HS-5 (cell line): ENCODE measurements at places on chromosomes 4 and X.

- no peak for DNase-seq
These were observed 1024.3 kb downstream of the RAPGEF2 start for GRCh38 chr4:160127211-160127610.

DNA sequence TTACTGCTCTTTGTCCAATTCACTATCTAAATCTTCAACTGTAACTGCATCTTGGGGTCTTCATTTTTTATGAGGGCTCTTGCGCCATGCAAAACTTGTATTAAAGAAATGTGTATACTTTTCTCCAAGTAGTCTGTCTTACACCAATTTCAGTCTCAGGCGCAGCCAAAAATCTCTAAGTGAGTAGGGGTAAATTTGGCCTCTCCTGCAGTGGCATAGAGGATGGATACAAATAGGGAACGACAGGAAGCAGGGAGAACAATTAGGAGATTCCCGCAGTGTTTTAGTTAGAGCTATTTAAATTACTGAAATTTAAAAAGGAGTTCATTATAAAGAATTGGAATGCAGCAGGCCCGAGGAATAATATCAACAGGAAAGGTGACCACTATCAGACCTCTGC lies 30.2 kb downstream of the DMP1 start:
- no peak for DNase-seq

DNA sequence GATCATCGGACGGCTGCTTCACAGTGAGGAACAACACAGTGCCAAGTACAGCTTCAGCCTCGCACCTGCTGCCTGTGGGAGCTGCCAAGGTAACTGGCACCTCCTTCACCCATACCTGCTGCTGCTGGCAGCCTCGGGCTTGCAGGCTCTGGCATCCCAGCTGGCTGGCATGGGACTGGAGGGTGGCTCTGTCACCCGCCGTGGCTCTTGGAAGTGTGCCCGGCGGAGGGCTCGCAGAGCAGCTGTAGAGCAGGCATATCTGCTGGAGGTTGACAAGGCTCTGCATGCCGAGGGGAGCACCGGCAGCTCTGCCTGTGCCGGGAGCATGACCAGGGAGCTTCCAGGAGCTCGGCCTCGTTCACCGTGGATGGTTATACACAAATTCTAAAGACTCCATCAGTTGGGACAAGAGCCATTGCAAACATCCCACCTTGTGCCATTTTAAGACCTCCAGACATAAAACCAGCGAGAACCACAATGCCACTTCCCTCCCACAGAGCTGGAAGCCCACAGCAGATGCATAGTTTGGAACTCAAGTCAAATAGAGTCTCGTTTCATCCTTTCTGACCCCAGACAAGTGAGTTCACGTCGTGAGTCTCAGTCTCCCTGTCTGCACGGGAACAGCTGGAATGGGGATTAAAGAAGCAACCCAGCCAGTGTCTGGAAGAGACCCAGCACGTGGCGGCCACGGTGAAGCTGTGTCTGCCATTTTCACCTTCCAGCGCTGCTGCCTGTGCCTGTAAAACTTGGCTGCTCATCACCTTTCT lies 84.3 kb upstream of the PSAPL1 start:
- DNase-seq: no peak

DNA sequence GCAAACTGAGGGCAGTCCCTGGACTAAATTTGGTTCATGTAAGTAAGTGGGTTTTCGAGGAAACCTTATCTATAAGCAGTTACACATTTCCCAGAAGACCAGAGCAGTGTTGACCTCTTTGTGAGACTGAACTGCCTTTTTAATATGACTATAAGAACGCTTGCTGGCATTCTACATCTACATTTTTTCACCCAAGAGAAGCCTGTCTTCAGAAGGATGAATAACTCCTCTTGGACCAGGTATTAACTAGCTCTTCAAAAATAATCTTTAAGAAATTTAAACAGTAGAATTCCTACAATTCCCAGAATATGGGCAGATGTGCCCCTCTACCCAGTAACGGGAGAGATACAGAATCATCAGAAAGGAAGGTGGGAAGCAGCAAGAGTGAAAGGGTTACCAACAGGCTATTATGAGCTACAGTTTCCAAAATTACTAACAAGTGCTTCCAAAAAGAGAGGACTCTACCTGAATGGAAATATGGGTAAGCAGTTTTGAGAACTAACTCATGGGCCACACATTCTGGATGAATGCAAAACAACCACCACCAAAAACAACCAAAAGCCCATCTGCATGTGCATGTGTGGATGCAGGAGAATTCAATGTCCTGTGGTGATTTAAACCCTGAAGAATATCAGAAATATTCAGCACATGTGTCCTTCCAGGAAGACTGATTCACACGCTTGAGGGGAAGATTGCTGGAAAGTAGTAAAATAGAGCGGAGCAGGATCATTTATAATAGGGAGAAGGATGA lies 17.4 kb downstream of the BBS12 start:
- no peak for DNase-seq

DNA sequence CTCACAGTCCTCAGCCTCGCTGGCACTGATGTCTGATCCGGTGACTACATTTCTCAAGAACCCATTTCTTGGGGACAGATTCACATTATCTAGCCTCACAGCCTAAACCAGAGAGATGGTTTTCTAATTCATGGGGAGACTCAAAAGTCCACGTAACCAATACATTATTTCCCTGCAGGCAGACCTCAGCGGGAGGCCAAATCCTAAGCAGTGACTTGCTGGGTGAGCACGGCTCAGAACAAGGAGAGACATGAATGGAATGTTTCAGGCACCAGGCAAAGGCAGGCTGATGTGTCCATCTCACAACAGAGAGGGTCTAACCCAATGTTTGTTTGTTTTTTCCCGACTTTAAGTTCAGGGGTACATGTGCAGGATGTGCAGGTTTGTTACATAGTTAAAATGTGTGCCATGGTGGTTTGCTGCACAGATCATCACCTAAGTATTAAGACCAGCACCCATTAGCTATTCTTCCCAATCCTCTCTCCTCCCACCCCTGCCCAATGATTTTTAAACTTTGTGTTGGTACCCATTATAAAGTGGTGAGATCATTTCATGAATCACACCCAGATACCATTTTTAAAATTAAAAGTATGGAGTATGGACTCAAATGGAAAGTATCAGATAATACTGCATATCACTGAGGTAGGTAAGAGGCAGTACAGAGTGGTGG lies 53.3 kb downstream of the SCD5 start:
- no peak for DNase-seq

DNA sequence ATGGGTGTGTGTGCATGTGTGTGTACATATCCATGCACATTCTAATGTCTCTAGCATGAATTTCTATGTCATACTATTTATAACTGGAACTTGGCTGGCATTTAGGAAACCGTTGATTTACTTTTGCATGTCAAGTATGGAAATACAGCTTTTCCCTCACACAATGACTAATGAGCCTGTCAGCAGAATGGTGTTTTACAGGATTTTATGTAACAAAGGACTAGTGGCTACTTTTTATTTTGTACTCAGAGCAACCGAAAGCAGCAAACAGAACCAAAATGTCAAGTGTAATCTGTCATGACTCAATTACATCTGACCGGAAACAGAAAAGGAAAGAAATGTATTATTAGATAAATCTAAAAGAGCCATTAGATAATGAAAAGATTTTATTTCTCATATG lies 1911.5 kb upstream of the AGA start:
- no peak for DNase-seq

DNA sequence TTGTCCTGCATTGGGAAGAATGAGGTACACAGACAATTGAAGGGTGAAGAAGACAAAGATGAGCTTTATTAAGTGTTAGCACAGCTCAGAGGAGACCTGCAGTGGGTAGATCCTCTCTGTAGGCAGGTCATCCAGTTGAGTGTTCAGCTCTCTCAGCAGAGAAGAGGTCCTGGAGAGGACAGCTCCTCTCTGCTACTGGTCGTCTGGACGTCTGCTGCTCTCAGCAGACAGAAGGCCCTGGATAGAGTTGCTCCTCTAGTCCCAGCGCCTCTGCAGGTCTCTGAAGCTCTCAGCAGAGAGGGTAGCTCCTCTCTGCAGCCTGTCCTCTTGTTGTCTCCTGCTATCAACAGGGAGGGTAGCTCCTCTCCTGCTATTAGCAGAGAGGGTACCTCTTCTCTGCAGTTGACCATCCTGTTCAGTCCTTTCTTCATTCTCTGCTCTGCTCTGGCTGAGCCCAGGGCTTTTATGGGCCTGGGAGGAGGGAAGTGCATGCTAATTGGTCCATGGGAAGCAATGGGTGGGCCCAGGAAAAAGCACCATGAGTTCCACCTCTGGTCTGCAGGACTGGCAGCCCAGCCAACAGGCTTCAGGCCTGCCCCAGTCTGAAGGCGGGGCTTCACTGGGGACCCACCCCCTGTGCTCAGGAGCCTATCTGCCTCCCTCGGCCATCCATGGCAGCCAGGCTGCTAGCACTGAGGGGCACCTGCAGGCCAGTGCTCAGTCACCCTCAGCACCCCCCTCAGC lies 54.1 kb upstream of the IBSP start:
- DNase-seq: no peak

DNA sequence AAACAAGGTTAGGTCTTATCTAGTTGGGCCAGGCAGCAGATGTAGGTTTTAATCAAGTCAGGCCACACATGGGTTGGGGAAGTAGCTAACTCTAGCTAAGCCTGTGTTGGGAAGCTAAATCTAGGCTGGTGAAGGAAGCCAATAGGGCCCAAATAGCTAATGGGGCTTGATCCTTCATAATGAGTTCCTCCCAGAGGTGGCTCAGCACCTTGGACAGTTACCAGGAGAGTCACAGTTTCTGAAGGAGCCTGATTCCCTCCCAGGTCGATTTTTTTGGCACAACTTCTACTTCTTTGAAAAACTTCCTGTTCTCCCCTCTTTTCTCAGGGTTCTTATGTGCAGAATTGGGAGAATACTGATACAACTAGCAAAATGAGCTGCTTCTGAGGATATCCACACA lies 242.5 kb upstream of the PRPS2 start:
- no peak for DNase-seq

GRCh38 chr4:42492962-42493361 lies 95.7 kb downstream of the SHISA3 start:
- no peak for DNase-seq

DNA sequence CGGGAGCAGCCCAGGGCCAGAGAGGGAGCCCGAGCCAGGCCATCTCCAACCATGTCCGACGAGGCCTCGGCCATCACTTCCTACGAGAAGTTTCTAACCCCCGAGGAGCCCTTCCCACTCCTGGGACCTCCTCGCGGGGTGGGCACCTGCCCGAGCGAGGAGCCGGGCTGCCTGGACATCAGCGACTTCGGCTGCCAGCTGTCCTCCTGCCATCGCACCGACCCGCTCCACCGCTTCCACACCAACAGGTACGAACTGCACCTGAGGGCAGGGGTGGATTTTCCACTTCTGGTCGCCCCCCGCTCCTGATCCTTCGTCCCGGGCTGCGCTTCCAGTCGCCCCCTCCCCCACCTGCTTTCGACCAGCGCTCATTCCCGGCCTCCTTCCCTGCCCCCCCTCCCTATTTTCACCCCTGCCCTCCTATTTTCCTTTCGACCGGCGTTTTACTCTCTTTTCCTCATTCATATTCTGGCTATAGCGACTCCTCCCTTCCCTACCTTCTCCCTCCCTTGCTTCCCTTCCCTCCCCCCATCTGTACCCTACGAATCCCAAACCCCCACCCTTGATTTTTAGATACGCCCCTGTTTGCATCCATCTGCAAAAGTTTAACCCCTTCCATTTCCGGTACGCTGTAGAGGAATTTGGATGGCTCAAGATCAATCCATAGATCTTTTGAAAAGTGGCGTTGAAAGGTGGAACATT lies 633 bp downstream of the FAM199X start:
- DNase-seq: no peak

DNA sequence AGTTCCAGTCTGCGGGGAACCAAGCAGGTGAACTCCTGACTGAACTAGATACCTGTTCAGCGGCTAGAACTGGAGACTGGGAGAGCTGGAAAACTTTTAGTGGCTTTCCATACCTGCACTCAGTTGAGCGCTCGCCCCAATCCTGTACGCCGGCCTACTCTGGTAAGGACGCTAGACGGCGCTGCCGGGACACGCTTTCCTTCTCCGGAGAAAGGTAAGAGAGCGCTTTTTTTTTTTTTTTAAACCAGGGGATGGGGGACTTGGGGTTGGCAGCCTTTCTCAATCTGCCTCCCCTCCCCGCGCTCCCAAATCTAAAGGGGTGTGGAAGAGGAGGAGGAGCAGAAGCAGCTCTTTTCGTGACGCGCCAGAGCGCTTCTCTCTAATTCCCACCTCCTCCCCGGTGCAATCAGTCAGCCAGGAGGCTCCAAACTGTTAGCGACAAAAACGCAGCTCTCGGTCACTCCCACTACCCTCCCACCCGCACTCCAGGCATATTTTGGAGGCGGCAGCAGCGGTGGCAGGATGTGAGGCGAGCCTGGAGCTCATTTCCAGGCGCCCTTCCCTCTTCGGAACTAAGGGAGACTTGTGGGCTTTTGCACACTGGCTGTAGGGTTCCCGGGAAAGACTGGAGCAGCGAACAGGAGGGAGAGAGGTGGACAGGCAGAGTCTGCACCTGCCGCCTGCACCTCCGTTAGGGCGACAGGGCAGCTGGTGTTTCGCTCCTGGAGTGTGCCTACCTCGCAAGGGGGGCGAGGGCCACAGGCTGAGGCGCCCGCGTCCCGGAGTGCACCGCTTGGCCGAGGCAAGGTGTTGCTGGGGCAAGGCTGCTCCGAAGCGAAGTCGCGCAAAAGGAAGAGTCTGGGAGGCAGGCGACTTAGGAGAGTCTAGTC lies at the start of gene IL1RAPL2:
Gene IL1RAPL2 (plus strand): TSS at position 409 of the 890 bp plus-strand sequence.
- no peak for DNase-seq

DNA sequence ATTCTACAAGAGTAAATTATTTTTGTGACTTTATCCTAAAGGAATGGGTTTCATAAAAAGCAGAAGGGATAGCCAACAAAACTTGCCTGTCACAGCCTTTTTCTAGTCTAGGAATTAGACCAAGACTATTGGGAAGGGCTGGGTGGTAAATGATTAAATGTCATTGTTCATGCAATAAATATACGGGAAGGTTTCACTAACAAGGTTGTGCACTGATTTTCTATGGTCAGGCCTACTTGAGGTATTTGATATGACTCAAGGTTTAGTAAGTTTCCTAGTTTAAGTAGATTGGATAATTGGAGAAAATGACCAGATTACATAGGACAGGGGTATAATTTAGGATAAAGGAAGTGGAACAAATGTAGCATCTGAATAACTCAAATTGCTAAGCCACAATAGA lies 249.1 kb upstream of the BMP3 start:
- no peak for DNase-seq

DNA sequence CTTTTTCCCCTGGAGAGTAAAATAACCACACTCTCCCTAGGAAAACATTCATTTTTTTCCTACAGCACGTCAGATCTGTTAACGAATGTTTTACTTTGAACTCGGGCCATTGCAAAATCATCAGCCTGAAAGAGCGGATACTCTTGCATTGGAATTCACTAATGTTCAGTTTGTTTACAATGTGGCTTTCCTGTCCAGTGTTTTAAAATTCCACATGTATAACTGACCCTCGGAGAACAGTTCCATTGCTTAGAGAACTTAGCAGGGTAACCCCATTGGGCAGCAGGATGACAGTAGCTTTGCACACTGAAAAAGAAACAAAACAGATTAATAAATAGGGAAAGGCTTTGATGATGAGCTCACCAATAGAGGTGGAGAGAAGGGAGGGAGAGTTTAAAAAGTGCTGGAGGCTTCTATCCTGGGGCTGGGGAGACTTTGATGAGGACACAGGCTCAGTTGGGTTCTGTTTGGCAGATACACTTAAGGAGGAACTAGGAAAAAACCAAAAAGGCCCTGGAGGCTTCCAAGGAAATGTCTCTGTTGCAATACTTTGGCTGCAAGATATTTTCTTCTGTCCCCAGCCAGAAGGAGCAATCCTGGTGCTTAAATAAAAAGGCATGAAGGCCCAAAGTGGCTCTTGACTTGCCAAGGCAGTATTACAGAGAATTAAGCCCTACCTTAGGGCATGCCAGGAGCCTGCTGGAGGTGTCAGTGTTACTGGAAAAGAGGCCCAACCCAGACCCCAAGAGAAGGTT lies 143.1 kb downstream of the ARSF start:
- peak; percentile 15 for DNase-seq

- DNase-seq: no peak
These were observed 154.9 kb downstream of the PARM1 start for GRCh38 chr4:75087865-75088264.
